ENCODE measurements at places on chromosomes 7 and 10. TPM values are rescaled to one million over a fixed set of nuclear protein-coding genes. Genes with fewer than 3 reads are reported as not detected.

GRCh38 chr10:98949306-98949705 is 286.3 kb downstream of the HPSE2 start:
- no peaks in the 10 kb centered on the region for H3K27me3 ChIP-seq
- no peaks in the 10 kb centered on the region for H3K4me1 ChIP-seq
- no peak overlapping the region for H3K4me3 ChIP-seq
- DNase-seq: no peak

DNA sequence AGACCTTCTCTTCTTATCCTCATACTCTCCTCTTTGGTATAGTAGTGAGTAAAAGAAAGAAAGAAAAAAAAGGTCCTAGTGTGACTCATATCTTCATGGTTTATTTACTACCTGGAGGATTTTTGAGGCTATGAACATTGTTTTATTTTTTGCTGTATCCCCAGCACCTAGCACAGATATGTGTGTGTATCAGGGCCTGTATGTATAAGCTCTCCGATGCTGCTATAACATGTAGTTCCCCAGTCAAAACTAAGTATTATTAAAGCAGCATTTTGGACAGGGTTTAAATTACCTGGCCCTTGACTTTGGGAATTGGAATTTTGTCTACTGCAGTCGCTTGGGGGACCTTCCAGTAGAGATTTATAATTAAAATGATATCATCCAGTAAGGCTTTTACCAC is 46.3 kb downstream of the PYROXD2 start:
- peaks cover 54% of the 10 kb centered on the region for H3K4me1 ChIP-seq
- H3K4me3 ChIP-seq: no peak overlapping the region
- no peak for DNase-seq
- H3K36me3 ChIP-seq: no peaks in the 10 kb centered on the region
- no peak overlapping the region for H3K27ac ChIP-seq
- no peaks in the 10 kb centered on the region for H3K27me3 ChIP-seq

GRCh38 chr7:13751766-13752165 is 237.7 kb downstream of the ETV1 start:
- no peaks in the 10 kb centered on the region for H3K36me3 ChIP-seq
- no peak overlapping the region for H3K27ac ChIP-seq
- no peak overlapping the region for H3K4me3 ChIP-seq
- no peaks in the 10 kb centered on the region for H3K27me3 ChIP-seq
- DNase-seq: no peak
- H3K4me1 ChIP-seq: no peaks in the 10 kb centered on the region

DNA sequence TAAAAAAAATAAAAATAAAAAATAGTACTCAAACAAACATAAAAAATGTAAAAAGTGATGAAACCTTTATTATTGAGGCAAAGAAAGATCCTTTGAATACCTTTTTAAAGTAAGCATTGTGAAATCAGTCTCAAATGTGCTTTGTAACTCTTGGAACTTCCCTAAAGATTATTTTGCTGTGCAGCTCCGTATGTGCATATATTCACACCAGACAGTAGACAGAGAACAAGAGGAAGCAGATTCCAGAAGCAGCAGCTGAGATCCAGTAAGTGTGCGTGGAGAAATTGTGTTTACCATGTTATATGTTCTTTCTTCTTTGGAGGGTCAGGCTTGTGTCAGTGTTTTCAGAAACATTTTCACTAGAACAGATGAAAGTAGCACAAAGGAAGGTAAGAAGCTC is 324.9 kb downstream of the AGMO start:
- no peaks in the 10 kb centered on the region for H3K27me3 ChIP-seq
- no peaks in the 10 kb centered on the region for H3K36me3 ChIP-seq
- H3K27ac ChIP-seq: no peak overlapping the region
- no peaks in the 10 kb centered on the region for H3K4me1 ChIP-seq

Gene AKR1C8
- total RNA-seq: 2.7 TPM

DNA sequence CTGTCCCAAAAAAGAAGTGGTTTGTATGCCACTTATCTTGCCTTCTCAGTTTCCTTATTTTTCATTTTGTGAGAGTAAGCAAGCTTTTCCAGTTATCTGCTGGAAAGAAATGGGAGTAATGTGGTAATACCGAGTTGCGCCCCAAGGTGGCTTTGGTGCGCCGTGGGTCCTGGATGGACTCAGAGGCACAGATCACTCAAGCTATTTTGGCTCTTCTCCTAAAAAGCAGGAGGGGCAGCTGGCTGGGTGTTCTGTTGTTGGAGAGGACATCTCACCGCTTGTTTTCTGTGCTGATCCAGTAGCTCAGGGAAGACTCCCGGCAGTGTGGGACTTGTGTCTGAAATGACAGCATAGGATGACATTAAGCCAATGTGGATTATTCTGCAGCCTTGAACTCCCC is 16.4 kb downstream of the PRKRIP1 start:
- H3K4me3 ChIP-seq: no peak overlapping the region
- peaks cover 32% of the 10 kb centered on the region for H3K36me3 ChIP-seq
- no peaks in the 10 kb centered on the region for H3K4me1 ChIP-seq
- no peak for DNase-seq

- H3K27ac ChIP-seq: no peak overlapping the region
- no peak for DNase-seq
- H3K4me3 ChIP-seq: no peak overlapping the region
Observed at GRCh38 chr10:22473044-22473443, 127.7 kb downstream of the SPAG6 start.

Gene ATXN7L1
- total RNA-seq: 10.8 TPM

GRCh38 chr7:11831156-11831735 is 752 bp downstream of the THSD7A start:
- H3K27me3 ChIP-seq: no peaks in the 10 kb centered on the region
- H3K27ac ChIP-seq: no peak overlapping the region
- no peak for DNase-seq
- H3K4me1 ChIP-seq: no peaks in the 10 kb centered on the region
- H3K36me3 ChIP-seq: no peaks in the 10 kb centered on the region

DNA sequence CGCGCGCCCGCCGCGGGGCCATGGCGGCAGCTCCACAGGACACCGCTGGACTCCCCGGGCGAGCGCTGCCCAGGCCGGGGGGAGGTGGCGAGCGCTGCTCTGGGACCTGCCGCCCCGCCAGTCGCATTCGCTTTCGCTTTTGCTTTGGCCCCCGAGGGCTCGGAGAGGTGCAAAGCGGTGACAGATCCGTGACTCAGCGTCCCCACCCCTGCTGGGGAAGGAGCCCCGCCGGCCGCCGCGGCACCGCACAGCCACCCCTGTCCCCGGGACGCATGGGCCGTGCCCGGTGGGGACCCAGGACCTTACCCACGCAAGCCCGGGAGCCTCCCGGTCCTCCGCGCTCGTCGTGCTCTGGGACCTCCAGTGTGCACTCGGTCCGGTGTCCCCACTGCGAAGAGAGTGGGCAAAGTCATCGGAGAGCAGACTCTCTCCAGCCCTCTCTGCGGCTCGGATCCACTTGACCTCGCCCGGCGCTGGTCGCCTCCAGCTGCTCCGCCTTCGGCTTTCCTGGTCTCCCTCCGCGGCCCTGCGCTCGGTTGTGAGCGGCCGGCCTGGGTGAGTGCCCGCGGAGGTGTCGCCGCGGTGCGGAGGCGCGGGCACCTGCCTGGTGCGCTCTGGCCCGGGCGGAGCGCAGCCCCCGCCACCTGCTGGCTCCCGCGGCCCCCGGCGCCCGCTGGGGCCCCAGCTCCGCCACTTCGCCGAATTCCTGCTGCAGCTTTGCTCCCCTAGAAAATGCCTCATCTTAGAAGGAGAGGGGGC is at the start of gene IL15RA:
IL15RA (minus strand) TSS at position 73 of the 759 bp plus-strand sequence; CDS start at position 22, 51 bp downstream.
- peak; percentile 87 for DNase-seq
- no peaks in the 10 kb centered on the region for H3K36me3 ChIP-seq
- no peaks in the 10 kb centered on the region for H3K4me1 ChIP-seq
- peak within 1 kb of the TSS; percentile 6 for H3K27ac ChIP-seq

Gene HSPA14
- total RNA-seq: 23.1 TPM

Gene NPSR1
- not detected for total RNA-seq

Gene CASD1
- total RNA-seq: 15.0 TPM

DNA sequence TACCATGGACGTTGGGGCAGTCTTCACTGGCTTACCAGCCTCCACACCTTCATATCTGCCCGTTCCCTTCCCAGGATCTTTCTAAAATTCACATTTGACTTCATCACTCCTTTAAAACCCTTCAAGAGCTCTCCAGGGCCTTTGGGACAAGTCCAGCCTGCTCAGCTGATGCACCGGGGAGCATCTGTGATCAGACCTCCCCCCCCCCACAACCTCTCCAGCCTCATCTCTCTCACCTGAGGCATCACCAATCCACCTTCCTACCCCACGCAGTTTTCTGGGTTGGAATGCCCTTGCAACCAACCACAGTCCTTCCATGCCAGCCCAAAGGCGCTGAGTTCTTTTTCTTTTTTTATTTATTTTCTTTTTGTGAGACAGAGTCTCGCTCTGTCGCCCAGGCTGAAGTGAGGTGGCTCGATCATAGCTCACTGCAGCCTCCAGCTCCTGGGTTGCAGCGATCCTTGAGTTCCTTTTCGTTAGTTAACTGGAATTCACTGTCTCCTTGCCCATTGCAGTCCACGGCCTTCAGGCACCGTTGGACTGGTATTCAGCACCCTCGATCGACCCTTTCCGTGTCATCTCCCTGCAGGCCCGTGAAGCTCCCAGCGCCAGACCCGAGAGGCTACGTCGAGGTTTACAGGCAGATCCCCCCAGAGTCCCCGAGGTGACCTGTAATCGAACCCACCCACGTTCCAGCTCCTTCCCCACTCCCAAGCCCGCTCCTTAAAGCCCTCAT is 654 bp downstream of the ALKBH4 start:
- no peaks in the 10 kb centered on the region for H3K36me3 ChIP-seq
- H3K27me3 ChIP-seq: no peaks in the 10 kb centered on the region
- no peak for DNase-seq
- no peak overlapping the region for H3K27ac ChIP-seq

Gene RBP3
- not detected for total RNA-seq

Gene MBL2
- not detected for total RNA-seq

DNA sequence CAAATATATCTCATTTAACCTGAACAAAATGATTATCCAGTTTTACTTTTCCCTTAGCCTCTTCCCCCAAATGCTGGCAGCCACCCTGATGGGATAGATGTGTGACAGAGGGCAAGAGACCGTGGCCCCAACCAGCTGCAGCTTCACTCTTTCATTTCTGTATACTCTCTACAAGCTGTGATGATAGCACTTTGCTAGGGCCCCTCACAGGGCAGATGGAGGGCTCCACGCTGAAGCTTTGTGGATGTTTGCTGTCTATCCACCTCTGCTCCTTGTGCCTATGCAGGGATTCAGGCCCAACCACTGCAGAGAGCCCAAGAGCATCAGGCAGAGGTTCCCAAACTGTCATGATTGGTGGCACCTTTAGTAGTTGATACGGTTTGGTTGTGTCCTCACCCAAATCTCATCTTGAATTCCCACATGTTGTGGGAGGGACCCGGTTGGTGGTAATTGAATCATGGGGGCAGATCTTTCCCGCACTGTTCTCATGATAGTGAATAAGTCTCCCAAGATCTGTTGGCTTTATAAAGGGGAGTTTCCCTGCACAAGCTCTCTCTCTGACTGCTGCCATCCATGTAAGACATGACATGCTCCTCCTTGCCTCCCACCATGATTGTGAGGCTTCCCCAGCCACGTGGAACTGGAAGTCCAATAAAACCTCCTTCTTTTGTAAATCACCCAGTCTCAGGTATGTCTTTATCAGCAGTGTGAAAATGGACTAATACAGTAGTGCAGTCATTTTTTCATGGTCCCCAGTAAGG is 20.1 kb downstream of the HTRA1 start:
- no peaks in the 10 kb centered on the region for H3K27me3 ChIP-seq
- no peaks in the 10 kb centered on the region for H3K4me1 ChIP-seq
- no peaks in the 10 kb centered on the region for H3K36me3 ChIP-seq
- no peak overlapping the region for H3K27ac ChIP-seq
- no peak overlapping the region for H3K4me3 ChIP-seq

- H3K36me3 ChIP-seq: no peaks in the 10 kb centered on the region
- H3K27me3 ChIP-seq: no peaks in the 10 kb centered on the region
- H3K4me3 ChIP-seq: no peak overlapping the region
- H3K4me1 ChIP-seq: no peaks in the 10 kb centered on the region
Observed at GRCh38 chr10:111379534-111380187, 302.8 kb downstream of the ADRA2A start.

Gene TLX1
- total RNA-seq: not detected

DNA sequence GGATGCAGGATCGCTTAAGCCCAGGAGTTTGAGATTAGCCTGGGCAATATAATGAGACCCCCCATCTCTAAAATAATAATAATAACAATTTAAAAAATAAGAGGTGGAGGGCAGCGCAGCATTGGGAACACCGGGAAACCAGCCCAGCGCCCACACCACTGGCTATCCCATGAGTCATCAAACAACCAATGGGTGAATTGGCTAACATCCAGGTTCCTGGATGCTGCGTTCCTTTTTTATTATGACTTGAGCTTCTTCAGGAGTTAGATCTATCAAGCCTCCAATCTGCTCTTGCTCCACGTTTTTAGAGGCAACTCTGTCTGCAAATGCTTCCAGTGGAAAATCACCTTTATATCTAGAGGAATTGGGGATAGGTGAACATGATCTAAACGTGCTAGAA is 10.0 kb upstream of the LRRC4 start:
- H3K36me3 ChIP-seq: no peaks in the 10 kb centered on the region
- no peak overlapping the region for H3K4me3 ChIP-seq
- DNase-seq: no peak
- H3K27me3 ChIP-seq: no peaks in the 10 kb centered on the region
- H3K27ac ChIP-seq: no peak overlapping the region

GRCh38 chr7:89232-90019 is 102.9 kb upstream of the FAM20C start:
- DNase-seq: peak; percentile 88
- H3K4me3 ChIP-seq: no peak overlapping the region
- no peaks in the 10 kb centered on the region for H3K27me3 ChIP-seq
- peaks cover 65% of the 10 kb centered on the region for H3K4me1 ChIP-seq
- no peaks in the 10 kb centered on the region for H3K36me3 ChIP-seq

GRCh38 chr10:52135101-52135500 is 179.0 kb upstream of the DKK1 start:
- H3K4me1 ChIP-seq: no peaks in the 10 kb centered on the region
- no peaks in the 10 kb centered on the region for H3K27me3 ChIP-seq
- no peak overlapping the region for H3K4me3 ChIP-seq
- DNase-seq: no peak
- no peaks in the 10 kb centered on the region for H3K36me3 ChIP-seq

DNA sequence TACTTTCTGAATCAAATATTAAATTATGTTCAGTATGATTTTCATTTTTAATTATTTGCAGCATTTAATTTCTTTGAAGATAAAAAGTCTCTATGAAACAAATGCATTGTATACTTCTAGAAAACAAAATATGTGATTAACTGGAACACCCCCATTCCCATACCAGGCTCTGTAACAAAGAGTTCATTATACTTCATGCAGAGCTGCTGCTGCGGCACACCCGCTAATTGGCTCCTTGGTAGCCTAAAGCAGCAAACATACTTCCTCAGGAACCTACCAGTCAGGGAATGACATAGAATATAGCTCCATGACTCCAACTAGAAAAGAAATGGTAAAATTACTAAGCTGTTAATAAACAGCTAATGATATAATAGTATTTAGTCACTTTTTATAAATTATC is 19.3 kb downstream of the RAB11FIP2 start:
- H3K27ac ChIP-seq: no peak overlapping the region
- DNase-seq: no peak
- H3K27me3 ChIP-seq: no peaks in the 10 kb centered on the region
- no peaks in the 10 kb centered on the region for H3K4me1 ChIP-seq
- H3K36me3 ChIP-seq: no peaks in the 10 kb centered on the region

Measured in PC-9 (cell line).